ENCODE measurements at places on chromosomes 12 and 14.
A peak's percentile ranks its signal among the peaks of the same experiment; 100 is the strongest.

DNA sequence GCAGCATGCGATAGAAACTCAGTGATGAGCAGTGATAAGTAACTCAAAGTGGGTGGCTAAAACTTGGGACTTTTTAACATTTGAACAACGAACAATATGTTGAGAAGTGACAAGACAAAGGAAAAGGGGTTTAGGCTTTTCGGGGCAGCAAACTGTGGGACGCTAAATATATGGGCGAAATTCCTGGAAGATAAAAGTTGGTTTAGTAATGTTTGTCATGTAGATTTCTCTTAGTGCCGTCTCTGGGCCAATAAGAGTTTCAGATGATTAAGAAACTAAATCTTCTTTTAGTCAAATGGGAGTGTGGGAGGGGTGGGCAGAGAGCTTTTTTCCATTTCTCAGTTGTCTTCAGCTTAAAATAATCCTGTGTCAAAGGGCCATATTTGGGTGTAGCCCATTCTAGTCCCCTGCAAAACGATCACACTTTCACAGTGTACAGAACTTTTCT, 41.7 kb upstream of the FUT8 start:
- DNase-seq = no peak

GRCh38 chr12:121489874-121490273, 90.0 kb downstream of the RNF34 start:
- no peak for DNase-seq

- DNase-seq = no peak
Observed at GRCh38 chr12:26205941-26206340, 10.6 kb downstream of the SSPN start.

DNA sequence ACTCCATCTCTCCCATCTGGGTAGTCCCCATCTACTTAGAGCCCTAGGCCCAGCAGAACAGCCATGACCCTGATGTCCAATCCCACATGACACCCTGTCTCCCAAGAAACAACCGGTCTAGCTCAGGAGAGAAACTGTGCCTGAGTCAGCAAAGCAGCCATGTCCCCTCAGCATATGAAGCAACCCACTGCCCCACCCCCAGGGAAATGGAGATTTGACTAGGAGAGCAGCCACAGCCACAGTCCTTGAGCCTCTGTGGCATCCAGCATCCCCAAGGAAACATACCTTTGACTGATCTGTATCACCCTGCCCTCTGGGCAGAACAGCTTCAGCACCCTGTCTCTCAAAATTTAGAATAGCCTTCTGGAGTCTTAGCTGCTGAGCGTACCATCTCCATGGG, 641.9 kb upstream of the FBXO33 start:
- no peak for DNase-seq

- DNase-seq = no peak
Observed at GRCh38 chr12:54868690-54869089, 14.4 kb downstream of the MUCL1 start.

GRCh38 chr12:123903301-123904065, 69.1 kb downstream of the CCDC92 start:
- DNase-seq = no peak

GRCh38 chr14:103348154-103348553, 14.1 kb downstream of the EIF5 start:
- DNase-seq = no peak

- no peak for DNase-seq
Observed at GRCh38 chr12:85385406-85385805, 105.4 kb downstream of the ALX1 start.

DNA sequence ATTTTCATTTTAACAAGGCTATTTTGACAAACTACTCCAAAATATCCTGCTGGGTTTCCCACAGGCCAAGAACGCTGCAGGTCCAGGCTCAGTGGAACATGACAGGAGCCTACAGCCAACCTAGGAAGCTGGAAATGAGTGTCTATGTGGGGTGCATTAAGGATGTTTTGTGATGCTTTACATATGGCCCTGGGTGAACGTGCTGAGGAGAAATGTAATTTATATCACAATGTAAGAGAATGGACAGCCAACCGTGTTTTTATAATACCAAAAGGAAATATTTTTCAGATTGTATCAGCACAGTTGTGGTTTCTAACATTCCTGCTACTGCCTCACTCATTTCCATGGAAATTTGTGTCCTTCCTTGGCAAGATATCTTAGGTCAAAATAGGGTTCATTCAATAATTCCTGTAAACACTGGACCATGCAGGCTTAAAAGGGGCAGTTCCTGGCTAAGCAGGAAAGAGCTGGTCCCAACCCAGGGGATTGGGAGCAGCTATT, 51.5 kb downstream of the ST8SIA1 start:
- DNase-seq = no peak

- no peak for DNase-seq
Observed at GRCh38 chr12:123089631-123090353, 61.1 kb downstream of the PITPNM2 start.

DNA sequence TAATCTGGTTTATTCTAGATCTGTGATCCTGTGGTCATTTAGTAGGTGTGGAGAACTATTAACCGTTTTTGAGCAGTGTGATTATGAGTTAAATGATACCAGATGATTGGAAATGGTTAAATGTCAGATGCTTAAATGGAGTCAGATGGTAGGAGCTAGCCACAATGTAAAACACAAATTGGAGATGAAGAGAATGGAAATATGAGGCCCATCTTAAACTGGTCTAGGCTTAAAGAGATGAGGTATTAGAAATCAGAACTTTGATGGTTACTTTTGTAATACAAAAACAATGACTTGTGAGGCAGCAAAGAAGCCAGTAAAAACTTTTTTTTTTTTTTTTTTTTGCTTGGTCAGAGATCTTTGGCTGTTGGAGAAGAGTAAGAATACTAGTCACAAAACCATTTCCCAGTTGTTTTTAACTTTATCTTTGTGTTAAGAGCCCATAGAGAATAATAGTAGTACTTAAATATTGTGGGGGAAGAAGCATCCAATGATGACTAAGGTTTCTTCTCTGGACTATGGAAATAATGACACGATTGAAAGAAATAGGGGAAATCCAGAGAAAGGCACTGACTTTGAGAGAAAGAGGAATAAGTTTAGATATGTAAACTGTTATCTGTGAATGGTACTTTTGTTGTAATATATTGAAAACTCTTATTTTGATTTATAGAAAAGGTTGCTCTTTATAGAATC, 95.9 kb downstream of the WNK1 start:
- no peak for DNase-seq

DNA sequence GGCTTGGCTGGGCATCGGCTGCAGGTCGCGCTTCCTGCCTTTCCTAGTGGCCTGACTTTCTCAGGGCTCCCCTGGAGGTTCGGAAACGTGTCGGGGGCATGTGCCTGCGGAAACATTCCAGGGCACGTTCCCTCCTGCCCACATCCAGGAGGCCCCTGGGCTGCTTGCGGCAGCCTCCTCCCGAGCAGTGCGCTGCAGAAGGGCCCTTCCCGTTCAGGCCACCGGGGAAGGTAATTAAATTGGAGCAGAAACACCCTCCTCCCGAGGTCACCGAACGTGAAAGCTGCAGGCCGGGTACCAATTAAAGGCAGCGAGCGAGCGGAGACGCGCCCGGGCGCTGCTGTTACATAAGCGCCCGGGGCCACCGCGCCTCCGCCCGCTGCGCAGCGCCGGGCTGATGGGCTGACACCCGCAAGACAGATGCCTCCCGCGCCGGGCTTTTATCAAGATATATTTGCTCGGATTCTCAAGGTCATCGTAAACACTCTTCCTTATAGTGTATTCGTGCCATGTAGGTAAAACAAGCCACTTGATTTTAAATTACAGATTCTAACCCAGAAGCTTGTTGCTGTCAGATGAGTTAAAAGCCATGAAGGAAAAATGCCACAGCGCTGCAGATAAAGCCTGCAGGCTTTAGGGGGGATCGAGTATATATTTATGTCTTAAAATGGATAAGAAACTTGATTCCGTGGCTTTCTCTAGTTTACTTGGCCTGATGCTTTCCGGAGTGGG, 31.4 kb downstream of the SSPN start:
- peak; percentile 14 for DNase-seq

- no peak for DNase-seq
Observed at GRCh38 chr12:127589541-127589940, 677.4 kb upstream of the TMEM132C start.

DNA sequence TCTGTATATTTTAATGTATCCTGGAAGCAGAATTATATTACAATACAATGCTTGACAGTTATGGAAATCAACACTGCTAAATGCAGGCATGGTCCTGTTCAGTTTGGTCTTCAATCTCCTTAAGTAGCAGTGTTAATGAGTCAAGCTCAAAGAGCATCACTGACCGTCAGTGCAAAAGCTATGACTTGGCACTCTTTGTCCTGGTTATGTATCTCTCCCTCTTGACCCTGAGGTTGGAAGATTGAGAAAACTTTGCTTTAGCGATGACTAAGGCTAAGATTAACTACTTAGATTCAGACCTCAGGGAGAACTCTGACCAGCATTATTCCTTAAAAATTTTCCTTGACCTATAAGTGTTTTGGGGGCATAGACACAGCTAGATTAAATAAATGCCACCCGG, 10.9 kb downstream of the CLEC7A start:
- no peak for DNase-seq

DNA sequence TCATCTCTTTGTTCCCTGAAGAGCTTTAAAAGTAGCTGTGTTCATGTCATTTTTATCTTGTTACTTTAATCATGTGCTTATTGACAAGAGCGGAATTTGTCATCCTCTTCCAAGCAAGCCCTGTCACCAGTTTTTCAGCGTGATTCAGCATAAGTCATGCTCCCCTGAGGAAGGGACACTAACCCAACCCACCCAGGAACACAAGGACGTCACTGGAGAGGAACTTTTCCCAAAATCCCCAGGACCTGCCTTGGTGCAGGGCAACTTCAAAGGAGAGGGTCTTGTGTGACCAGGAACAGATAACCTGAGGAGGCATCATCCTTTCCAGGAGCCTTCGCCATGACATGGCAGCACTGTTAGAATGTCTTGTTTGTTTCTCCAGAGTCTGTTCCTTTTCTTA, 107.1 kb upstream of the DIO3 start:
- no peak for DNase-seq

GRCh38 chr12:1439687-1440086, 154.7 kb downstream of the FBXL14 start:
- no peak for DNase-seq

GRCh38 chr14:32561520-32561919, 232.4 kb downstream of the AKAP6 start:
- no peak for DNase-seq

GRCh38 chr14:33381717-33382116, 443.0 kb downstream of the NPAS3 start:
- no peak for DNase-seq

DNA sequence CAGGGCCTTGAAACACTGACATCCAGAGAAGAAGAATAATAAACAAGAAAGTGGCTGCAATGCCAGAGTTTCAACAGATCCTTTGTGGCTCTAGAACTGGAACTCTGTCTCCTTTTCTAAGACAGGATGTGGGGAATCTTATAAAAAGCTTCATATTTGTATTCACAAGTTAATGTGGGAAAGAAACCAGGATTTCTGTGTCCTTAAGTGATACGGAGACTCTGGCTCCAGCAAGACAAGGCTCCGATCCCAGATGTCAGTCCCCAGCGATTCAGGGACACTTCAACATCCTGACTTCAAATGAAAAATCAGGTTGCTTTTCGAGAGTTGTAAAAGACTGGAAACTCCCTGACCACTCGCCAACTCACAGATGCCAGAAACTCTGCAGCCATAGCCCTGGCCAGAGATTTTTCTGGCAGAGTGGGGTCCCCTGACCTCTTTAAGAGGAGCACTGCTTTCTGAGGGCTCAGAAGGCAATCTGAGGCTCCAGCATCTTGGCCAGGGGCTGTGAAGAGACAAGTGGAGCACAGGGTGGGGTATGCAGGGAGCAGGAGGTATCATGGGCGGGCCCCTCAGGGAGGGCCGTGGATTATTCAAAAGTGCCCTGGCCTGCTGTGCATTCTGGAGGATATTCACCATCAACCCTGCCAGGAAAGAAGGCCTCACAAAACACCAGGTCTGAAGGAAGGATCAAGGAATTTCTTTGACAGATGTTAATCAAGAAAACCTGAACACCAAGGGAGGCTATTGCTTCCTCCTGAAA, 53.3 kb downstream of the TMX1 start:
- no peak for DNase-seq

DNA sequence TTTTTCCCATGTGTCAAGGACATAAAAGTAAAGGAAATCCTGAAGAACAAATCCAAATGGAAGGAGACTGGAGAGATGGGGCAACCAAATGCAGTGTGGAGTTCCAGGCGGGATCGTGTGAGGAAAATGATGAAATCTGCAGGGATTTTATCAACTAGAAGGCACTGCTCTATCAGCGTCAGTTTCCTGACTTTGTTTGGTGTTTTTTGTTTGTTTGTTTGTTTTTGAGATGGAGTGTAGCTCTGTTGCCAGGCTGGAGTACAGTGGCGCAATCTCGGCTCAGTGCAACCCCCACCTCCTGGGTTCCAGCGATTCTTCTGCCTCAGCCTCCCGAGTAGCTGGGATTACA, 43.3 kb upstream of the GPR132 start:
- DNase-seq = no peak

- no peak for DNase-seq
Observed at GRCh38 chr12:30797689-30798088, 42.9 kb upstream of the CAPRIN2 start.

DNA sequence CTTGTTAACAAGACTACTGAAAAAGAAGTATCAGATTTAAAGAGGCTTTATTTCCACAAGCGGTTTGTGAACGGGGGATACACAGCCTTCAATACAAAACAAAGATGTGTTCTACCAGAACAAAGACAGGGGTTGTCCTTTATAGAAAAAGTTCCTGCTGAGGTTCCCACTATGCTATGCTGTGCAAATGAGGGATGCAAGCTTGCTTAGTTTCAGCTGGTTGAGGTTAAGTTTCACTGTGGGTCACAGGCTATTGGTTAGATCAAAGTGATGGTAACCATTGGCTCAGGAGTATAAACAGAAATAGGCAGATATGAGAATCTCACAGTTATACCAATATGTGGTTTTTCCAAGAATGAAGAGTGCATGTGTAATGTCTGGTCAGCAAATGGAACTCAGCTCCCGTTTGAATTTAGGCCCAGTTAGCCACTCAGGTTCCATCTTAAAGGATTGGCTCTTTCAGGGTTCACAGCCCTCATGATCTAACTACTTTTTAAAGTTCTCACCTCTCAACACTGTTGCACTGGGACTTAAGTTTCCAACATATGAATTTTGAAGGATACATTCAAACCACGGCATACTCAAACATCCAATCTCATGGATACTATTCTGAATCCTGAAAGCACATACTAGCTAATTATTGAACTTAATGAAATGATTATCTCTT, 215.4 kb upstream of the DCN start:
- DNase-seq = no peak

DNA sequence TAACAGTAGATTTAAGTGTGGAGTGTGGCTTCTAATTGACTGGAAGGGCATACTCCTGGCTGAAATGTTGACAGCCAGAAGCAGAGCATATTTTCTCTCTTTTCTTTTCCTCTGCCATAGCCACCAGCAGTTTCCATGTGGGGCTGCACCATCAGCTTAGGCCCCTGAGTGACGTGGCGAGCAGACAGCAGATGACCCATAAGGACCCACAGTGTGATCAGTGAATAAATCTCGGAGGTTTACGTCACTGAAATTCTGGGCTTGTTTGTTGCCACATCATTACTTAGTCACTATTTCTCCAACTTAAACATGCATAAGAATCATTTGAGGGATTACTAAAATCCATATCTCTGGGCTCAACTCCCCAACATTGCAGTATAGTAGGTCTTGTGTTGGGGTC, 549.7 kb upstream of the TMEM132C start:
- DNase-seq = no peak

- DNase-seq = no peak
Observed at GRCh38 chr12:12099102-12099501, 28.4 kb downstream of the BCL2L14 start.

GRCh38 chr14:51596488-51597117, 55.1 kb upstream of the FRMD6 start:
- no peak for DNase-seq

- no peak for DNase-seq
Observed at GRCh38 chr12:3630621-3631271, 122.2 kb downstream of the CRACR2A start.

Measured in occipital lobe (tissue), 3 donors.